ENCODE measurements at places on chromosomes 4 and X.

DNA sequence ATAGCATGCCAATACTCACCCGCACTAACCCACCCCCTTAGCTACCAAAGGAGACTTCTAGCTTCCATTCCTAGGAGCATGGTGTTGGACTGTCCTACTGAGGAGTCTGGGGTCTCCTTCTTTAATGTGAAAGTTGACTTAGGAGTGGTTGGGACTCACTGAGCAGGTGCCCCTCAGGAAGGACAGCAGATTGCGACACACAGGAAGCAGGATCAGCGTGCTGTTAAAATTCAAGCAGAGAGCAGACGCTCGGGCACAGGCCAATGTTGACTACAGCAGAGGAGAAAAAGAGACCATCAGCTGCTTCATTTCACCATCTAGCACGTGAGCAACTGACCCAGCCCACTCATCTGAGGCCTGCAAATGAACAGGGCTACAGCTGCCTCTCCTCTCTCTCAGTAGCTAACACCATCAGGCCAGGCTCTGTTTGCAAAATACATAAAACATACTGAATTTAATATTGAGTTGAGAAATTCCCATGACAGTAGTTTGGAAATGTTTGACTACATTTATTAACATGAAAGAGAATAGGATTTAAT lies 10.8 kb downstream of the NOX1 start:
- no peak for DNase-seq

DNA sequence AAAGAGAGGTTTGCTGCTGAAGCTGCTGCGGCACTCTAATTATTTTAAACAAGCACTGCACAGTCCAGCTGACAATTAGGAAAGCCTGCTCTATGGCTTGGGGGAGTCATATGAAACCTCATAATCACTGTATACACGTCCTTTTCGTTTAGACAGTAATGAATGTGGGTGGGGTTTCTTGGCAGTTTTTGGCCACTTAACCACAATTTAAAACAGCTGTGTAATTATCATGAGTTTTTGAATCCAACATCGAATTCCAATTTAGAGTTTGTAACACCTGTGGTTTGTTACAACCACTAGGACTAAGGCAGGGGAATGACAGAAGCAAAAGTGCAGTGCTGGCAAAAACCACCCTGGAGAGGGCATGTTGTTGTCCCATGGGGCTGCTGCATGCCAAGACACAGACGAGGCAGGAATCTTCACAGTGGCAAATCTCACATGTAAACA lies 99.5 kb downstream of the CXXC4 start:
- no peak for DNase-seq

DNA sequence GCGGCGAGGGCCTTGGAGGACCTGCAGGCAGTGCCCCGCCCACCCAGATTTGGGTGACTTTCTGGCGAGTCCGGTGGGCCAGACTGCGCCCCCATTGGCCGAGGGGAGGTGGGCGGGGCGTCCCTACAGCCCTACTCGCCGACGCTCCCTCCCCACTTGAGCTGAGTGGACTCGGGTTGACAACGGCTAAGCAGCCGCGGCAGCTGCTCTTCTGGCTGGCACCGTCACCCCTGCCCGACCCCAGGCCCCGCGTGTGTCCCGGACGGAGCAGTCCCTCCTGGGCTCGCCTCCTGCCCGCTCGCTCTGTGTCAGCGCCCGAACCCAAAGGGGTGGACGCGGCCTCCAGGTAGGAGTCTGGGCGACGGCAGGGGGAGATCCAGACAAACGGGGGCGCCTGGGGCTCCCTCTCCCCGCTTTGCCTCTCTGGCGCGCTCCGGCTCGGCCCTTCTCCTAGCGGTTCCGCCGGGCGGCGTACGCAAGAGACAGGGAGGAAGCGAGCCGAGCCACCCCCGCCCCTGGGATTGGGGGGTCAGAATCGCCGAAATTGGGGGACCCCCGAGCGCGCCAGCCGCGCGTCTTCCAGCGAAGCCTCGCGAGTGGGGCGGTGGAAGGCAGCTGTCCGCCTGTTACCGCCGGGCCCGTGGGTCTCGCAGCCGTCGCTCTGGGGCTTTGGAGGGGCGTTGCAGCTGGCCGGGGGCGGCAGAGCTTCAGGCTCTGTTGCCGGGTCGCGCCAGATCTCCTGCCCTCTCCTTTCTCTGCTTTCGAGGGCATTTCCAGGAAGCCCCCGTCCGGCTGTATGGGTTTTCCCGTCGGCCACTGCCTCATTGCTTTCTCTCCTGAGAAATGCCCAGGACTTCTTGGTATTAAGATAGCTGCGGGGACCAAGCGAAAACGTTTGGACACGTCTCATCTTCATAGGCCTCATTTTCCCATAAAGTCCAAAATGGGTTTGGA lies 46.3 kb downstream of the STARD8 start:
- DNase-seq: peak; percentile 9

DNA sequence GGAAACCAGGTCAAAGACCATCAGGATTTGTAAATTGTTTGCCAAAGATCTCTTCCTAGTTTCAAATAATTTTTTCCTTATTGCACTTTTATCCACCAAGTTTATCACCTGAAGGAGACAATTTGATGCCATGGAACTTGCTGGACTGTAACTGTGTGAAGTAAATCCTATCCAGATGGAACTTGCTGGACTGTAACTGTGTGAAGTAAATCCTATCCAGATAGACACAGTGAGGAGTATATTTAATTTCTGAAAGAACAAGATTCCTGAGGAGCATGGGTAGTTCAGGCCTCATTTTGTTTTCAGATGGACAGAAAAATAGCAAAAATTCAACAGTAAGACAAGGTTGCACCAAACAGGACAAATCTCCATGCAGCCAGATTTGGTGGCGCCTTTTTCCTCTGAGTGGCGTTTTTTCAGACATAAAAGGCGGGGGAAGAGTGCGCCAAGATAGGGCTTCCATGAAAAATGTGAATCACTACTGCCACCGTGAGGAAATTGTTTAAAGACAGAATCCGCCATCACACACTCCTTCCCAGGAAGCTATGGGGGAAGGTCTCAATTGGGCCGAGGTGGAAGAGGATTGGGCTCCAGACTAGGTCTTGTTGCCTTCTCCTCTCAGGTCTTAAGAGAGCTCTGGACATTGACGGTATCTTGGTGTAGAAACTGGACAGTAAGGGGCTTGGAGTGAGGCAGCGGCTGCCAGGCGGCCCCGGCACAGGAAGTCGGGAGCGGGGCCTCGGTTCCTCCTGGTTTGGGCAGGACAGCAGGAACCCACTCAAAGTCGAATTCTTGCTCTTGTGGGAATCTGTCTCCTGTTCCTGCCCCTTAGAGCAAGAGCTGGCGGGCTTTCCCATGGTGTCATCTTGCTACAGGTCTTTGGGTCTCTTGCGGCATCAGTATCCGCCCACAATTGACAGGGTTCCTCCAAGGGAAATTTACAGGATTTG lies 234.7 kb downstream of the OR13H1 start:
- DNase-seq: no peak

- peak; percentile 57 for DNase-seq
These were observed 58.2 kb upstream of the ZNF157 start for GRCh38 chrX:47311932-47312774.

- no peak for DNase-seq
These were observed 24.5 kb downstream of the PDLIM3 start for GRCh38 chr4:185510806-185511205.

- no peak for DNase-seq
These were observed 44.4 kb downstream of the IL13RA2 start for GRCh38 chrX:114973013-114973412.

GRCh38 chr4:120079839-120080520 lies 13.3 kb upstream of the MAD2L1 start:
- DNase-seq: no peak

- DNase-seq: no peak
These were observed 175.6 kb downstream of the SNCA start for GRCh38 chr4:89661173-89661899.

DNA sequence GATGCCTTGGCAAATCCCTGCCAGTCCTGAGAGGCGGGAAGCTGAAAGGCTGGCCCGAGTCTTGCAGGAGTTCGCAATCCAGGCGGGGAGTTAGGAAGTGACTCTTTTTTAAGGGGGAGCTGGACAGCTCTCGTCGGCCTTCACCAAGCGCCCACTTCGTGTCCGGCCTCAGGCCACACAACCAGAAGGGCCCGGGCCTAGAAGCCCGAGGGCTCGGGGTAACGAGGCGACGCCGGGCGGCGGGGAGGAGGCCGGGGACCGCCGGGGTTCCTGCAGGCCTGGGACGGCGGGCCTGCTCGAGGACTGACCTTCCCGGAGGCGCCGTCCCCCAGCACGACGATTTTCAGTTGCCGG lies 395 bp downstream of the RAB28 start:
- peak; percentile 8 for DNase-seq

GRCh38 chr4:87978681-87979080 lies 3.2 kb downstream of the SPP1 start:
- no peak for DNase-seq

GRCh38 chrX:148960060-148960459 lies 459.6 kb downstream of the AFF2 start:
- no peak for DNase-seq

DNA sequence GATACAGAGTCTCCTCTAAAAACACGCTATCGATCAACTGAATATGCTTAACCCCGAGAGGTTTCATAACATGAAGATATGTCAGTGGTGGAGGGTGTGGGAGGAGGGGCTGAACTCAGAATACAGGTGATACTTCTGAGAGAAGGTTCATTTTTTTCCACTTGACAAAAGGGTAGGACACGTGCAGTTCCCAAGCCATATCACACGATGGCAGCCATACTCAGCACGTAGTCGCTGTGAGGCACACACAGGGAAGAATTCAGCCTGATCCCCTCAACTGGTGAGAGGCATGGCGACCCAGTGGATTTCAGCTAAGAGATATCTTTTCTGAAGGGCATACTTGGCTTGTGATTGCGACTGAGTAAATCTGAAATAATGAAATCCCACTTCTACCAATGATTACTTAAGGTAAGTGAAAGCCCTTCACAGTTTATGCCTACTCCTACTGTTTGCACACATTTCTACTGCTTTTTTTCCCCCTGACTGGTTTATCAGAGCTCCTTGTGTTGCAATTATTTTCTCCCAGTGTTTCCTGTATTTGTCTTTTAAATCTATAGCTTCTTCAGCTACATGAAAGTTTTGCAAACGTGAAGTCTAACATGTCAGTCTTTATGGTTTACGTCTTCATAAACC lies 133.1 kb downstream of the CORIN start:
- peak; percentile 12 for DNase-seq

DNA sequence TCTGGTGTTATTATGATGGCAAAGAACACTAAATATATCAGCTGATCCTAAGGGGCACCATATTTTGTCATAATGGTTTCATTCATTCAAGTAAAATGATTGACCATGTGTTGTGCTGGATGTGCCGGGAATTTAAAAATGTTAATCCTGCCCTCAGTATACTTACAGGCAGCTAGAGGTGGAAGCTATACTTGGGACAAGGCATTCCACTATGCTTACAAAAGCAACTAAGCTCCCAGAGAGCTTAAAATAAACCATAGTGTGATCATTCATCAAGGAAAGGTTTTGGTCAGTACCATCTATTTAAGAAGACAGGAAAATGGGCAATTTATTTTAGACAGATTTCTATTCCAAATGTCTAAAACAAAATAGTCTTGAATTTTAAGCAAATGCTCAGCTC lies 46.4 kb downstream of the NR3C2 start:
- DNase-seq: no peak

DNA sequence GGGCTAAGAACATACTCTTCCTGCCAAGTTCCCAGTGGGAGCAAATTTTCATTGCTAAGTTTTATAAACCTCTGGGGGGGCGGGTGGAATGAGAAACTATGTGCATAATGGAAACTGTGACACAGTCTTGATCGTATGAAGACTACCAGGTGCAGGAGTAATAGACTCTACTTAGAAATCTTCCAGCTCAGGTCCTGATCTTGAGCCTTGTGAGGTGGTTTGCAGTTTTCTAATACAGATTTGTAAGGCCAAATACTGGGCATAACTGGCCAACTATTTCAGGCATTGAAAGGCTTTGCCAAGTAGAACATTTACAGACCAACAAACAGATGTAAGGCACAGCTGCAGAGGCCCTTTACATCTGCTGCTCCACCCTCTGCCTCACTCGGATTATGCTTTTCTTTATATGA lies 89.7 kb upstream of the CBR4 start:
- no peak for DNase-seq

DNA sequence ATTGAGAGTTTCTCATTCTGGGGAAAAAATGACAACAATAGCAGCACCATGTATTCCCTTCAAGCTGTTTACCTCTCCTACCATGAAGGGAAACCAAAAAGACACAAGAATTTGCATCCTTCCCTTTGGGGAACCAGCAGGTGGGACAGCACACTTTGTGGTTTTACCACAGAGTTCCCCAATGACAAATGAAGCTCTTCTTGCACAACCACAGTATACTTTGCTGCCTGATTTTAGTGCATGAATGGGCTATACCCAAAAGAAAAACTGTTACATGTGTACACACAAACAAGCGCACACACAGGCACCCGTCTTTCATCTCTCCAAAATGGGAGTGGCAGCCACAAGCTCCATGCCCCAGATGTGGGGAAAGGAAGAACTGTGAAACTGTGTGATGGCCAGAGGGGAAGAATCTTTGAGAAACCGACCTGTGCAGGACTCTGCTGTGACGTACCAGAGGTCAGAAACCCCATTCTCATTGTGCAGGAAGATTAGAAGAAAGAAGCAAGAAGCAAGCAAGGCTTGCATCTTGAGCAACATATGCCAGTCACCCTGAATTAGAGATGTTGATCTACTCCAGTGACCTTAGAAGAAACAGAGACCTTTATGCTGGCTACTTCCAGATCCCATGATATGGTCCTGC lies 2.7 kb upstream of the MAML3 start:
- peak; percentile 62 for DNase-seq

DNA sequence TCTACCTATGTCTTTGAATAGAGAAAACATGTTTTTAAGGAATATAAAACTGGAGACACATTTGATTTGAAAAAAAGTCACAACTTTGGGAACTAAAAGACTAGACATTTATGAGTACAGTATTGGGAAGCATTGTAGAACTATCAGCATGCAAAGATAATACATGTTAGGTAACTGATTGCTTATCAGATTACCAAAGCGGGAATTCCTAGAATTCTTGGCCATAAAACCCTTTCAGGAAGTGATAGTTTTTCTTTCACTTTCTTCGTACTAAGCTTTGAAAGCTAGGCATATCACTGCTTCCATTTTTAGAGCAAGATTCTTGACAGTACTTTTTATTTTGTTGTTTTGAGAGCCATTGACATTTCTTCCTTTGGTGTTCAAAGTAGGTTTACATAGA lies 646.6 kb upstream of the PITX2 start:
- no peak for DNase-seq

- no peak for DNase-seq
These were observed 13.3 kb upstream of the PSAPL1 start for GRCh38 chr4:7448036-7448435.
